Fibroblast of skin of right quadriceps (primary cell): ENCODE measurements at places on chromosomes 5 and 9.

DNA sequence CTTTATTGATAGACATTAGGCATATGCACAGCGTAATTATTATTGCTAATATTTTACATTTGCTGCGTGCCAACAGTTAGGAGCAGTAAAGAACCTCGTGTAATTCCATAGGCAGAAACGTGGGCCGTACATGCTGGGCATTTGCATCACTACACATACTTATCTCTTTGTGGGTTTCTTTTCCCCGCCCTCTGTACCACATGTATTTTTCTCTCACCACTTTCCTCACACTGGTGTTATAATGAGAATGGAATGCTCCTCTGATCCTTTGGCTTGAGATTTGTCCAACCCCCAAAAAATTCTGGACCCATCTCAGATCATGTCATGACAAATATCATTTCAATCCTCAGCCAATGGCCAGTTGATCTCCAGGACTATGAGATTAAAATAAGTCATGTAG is 1952.6 kb upstream of the WWC1 start:
- DNase-seq = peak; percentile 53

- no peak for DNase-seq
Observed at GRCh38 chr5:22938362-22938761, 85.2 kb upstream of the CDH12 start.

DNA sequence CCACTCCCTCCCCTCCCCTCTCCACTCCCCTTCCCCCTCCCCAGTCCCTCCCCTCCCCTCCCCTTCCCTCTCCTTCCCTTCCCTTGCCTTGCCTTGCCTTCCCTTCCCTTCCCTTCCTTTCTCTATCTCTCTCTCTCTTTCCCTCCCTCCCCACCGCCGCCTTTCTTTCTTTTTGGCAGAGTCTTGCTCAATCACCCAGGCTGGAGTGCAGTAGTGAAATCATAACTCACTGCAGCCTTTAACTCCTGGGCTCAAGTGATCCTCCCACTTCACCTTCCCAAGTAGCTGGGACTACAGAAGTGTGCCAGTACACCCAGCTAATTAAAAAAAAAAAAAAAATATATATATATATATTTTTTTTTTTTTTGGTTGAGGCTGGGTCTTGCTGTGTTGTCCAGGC is 45.5 kb downstream of the IL31RA start:
- DNase-seq = peak; percentile 23

DNA sequence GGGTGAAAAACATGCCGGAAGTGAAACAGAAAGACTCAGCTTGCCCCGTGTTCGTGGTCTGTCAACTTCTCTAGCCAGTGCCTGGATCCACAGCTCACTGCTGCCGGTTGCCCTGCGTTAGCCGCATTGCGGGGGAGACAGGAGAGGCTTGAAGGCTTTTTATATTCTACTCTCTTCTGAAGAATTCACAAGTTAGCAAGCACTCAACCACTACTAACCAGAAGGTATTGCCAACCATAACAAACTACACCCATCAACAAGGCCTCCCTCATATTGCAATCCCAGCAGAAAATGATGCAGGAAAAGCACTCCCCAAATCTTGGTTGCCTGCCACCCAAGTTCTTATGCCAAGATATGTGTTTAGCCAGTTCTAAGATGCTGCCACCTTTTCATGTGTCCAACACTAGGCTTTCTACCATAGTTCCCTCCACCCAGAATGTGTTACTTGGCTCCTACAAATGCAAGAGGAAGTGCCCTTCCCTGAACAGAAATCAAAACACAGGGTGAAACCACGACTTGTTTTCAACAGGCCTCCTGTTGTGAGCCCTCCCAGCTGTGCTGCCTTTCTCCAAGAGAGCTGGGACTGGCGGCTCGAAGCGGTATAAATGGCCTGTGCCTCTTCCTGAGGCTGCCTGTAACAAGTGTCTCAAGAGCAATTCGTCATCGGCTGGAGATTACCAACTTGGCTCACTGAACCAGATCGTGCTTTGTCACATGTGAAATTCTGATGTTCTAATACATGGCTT is 129.0 kb downstream of the SNX18 start:
- DNase-seq = peak; percentile 68

DNA sequence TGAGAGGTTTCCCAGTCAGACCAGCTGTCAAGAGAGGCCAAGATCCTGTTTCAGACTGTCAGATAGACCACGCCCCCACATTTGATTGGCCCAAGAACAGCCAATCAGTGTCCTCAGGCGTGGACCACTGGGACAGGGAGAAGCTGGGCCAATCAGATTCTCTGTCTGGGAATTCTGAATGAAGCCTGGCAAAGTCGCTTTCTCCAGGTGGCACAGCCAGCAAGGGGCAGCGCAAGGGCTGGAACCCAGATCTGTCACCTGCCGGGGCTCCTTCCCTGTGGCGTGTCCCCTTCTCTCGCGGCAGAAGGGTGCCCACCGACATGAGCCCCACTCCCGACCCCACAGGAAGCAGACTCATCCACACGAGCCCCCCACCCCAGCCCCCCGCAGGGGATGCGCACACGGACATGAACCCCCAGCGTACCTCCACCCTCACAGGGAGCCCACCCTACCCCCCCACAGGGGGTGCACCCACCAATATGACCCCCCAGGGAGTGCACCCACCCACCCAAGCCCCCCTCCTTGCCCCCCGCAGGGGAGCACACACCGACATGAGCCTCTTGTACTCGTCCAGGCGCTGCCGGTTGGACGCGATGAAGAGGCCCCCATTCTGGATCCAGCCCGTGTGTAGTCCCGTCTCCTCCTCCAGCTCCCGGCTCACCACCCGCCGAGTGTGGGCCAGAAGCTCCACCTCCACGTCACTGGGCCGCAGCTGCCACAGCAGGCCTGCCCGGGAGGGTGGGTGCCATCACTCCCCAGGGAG is 6.1 kb downstream of the SARDH start:
- DNase-seq = peak; percentile 20

DNA sequence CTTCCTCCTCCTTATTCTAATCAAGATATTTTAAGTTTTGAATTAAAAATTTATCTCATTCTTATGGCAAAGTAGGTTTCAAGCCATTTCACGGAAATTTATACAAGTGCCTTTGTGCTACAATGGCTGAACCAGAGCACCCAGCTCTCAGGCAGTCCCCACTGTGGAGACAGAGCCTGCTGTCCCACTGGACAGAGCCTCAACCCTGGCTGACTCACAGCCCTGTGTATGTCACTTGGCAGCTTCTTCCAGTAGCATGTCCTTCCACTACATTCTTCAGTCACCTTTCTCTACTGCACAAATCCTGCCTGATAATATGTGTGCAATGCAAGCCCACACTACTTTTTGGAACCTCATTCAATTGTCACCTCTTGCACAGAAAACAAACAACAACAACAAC is 253.1 kb downstream of the PDE4D start:
- no peak for DNase-seq

GRCh38 chr5:172885597-172886340 is 51.7 kb downstream of the ERGIC1 start:
- DNase-seq = no peak

- no peak for DNase-seq
Observed at GRCh38 chr5:32290922-32291321, 21.8 kb downstream of the MTMR12 start.

DNA sequence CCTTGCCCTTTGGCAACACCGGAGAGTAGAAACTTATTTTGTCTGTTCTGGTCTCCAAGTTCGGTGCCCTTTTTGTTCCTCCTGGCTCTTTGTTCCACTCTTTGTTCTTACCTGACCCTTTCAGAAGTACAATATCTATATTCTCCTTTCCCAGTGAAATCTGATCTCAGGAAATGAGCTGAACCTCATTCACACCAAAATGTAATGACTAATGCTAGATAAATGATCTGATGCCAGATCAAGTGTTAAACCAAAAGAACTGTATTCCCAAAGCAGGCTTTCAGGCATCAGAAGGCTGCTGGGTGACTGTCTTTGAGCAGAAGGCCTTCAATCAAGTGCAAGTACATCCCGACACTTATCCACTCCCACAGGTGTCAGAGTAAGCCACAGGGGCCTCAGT is 156.4 kb downstream of the SPOCK1 start:
- DNase-seq = peak; percentile 30

GRCh38 chr5:14410068-14410393 is 171.6 kb upstream of the OTULINL start:
- DNase-seq = no peak

DNA sequence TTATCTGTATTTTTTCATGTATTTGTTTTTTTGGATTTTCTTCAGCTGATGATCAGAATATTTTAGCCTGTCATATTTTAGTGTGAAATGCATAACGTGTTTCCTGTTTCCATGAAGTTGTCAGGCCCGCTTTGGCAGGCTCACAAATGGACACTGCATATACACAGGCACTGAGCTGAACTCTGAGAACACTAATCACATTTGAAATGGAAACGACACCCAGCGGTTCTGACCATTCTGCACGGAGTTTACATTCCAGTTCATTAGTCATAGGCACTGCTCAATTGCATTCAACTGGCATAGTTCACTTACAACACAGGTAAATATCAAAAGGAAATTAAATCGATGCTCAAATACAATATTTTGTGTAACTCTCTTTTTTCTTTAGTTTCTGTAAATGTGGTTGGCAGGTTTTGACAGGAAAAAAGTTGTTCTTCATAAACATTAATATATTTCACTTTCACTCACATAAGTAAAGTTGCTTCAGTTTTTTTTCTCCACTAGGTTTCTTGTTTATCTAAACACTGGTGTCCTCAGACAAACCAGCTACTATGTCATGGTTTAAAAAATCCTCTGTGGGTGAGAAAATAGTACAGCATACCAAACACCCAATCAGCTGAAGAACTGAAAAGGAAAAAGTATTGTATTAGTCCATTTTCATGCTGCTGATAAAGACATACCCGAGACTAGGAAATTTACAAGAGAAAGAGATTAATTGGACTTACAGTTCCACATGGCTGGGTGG is 559.0 kb upstream of the DAP start:
- no peak for DNase-seq

DNA sequence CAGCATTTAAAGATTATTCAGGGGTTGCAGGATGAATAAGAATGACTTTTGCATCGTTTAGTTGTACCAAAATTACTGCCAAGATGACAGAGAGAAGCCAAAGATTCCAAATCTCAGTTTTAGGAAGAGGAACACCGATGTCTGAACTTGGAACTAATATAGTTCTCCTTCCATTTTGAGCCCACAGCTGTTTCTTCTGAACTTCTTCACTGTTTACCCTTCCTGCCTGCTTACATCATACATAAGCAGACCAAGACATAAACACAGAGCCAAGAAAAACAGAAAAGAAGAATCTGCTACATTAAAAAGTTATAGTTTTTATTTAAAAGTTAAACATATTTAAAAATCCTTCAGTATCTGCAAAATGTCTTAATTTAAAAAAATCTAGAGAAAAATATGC is 146.9 kb upstream of the RAPGEF1 start:
- DNase-seq = peak; percentile 4

DNA sequence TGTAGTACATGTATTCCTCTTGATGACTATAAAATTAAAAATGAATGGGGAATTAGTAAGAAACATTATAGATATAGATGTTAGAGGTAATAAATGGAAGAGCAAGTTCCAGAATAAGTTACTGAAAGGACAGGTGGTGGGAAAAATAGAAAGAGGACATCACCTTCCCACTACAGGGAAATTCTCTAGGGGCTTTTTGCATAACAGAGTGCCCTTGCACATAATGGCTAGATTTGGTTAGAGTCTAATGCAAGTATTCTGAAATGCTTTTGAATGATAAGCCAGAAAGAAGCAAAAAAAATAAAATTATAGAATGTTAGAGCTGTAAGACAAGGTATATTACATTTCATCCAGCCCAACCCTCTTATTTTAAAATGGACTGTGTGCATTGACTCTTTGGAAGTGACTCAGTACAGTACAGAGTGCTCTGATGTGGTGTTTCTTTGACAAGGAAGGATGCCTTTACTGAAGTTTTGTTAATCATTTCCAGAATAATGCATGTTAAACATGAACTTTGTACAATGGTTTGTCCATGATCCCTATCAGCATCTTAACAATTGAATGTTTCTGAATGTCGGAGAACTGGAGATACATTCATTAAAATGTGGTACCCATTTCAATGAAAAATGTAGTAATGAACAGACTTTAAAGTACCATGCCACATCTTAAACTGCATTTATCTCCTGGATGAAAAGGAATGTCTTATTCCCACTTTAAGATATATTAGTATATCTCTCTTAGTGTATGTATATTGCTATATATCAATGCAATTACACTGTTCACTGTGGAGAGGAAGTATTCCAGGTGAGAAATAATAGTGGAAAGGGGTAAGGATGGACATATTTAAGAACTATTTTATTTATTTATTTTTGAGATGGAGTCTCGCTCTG is 391.1 kb downstream of the ADGRV1 start:
- DNase-seq = no peak

- DNase-seq = peak; percentile 46
Observed at GRCh38 chr9:117092582-117092981, 322.3 kb downstream of the ASTN2 start.

DNA sequence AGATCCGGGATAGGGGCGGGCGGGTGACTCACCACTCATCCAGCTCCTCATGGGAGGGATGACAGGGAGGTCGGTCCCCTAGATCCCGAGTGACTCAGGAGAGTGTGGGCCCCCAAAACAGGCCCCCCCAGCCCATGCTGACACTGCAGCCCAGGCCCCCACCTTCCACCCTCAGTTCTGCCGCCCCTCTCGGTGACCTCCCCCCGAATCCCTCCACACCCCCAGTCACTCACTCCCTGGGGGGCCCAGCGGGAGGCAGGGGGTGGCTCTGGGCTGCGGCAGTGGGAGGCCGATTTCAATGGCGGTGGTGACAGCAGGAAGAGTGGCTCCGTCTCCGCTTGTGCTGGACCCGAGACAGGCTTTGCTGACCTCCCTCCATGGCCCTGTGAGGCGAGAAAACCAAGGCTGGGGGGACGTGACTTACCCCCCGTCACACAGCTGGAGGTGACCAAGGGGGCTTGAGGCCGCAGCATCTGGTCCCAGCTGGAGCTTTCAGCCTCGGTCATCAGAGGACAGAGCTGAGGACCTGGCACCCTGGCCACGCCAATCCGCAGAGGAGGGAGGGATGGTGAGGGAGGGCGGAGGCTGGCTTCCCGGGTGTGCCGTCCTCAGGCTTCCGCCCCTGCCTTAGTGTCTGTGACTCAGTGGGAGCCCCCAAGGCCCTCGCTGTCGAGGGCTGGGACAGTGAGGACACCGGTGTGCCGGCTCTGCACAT is 9.0 kb downstream of the GPSM1 start:
- peak; percentile 49 for DNase-seq

DNA sequence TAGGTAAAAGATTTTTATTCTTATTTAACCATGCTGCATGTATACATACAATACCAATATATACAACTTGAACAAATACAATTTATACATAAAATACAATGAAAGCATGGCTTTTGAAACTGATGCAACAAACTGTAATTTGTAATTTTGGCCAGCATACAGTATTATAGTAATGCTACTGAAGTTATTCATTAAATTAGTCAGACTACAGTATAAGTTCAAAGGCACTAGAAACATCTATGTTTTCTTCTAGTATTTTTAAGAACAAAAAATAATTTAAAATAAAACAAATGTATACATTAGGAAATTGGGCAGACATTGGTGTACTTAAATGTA is 18.8 kb downstream of the IL4 start:
- DNase-seq = peak; percentile 51

GRCh38 chr5:54173251-54173650 is 137.1 kb downstream of the ARL15 start:
- peak; percentile 26 for DNase-seq
